NCI-H460 (cell line): ENCODE measurements at places on chromosomes 3 and 15. TPM values are rescaled to one million over a fixed set of nuclear protein-coding genes. Genes with fewer than 3 reads are reported as not detected.

ERICH6 gene
- not detected in 2 replicates for total RNA-seq

DNA sequence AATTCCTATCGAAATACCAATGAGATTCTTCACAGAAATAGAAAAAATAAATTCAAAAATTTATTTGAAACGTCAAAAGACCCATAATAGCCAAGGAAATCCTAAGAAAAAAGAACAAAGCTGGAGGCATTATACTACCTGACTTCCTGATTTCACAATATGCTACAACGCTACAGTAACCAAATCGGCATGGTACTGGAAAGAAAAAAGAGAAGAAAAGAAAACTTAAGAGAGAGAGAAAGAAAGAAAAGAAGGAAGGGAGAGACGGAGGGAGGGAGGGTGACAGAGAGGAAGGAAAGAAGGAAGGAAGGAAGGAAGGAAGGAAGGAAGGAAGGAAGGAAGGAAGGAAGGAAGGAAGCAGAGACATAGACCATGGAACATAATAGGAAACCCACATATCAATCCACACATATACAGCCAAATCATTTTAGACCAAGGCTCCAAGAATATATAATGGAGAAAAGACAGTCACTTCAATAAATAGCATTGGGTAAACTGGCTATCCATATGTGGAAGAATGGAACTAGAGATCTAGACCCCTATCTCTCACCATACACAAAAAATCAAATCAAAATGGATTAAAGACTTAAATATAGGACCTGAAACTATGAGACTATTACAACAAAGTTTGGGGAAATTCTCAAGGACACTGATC lies 118.6 kb upstream of the CNTN4 start:
- DNase-seq: no peak

CELSR3 gene
- total RNA-seq: 0.79 and 1.4 TPM in 2 replicates

GMPPB gene
- 7.8 and 8.7 TPM in 2 replicates for total RNA-seq

DNA sequence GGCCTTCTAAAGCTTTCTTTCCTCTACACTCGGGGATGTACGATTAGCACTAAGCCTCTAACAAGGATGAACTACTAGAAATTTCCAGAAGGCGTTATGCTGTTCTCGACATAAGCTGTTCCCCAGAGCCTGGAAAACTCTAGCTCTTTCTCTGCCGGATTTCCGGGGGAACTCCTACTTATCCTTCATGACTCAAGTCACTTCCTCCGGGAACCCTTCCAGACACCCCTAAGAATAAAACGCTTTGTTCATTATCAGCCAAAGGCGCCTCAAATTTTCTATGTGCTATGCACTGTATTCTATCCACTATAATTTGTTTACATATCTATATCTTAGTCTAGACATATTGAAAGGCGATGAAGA lies 455 bp upstream of the SNAP23 start:
- DNase-seq: peak; percentile 33

DNA sequence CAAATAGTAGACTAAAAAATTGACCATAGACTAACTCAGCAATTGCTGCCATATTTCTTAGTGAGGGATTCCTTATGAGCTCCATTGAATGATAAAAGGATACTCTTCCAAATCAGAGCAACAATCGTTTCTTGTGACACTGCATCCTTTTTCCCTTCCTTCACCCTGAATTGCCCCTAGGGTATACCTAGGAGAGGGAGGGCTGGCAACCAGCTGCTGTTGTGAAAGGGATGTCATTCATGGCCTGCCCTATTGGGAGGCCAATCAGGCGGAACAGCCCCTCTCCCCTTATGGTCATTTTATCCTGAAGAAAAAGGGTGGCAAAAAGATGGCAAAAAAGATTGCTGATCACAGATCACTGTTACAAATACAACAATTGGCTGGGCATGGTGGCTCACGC lies 26.3 kb downstream of the B3GNT5 start:
- DNase-seq: no peak

DNA sequence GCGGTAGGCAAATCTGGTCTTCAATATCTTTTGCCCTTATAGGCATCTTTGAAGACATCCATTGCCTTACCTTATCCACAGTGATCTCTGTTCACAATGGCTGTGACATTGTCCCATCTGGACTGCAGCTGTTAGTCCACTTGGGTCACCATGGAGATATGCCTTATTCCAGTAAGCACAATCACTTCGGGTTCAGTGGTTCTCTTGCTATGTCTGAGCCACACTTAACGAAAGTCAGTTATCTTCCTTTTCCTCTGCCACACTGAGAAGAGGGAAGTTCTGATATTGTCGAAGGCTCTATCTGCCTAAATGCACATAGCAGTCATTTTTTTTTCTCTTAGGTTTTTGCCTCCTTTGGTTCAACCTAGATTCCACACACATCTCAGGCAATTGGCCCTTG lies 119.0 kb upstream of the SATB1 start:
- no peak for DNase-seq

DNA sequence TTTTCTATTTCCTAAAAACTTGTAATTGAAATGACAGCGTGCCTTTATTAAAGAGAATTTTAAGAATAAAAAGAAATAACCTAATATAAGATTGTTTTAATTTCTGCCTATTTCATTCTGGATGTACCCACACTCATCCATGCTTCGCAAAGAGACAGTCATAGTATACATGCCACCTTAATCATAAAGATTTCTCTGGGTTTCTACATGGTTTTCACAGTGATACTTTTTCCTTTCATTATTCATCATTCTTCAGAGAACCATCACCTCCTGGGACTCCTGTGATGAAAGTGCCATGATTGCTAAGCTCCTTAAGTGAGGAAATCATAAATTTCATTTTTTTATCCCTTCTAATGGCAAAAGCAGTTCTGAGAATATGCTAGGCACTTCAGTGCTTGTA lies 4.3 kb upstream of the CCR8 start:
- no peak for DNase-seq

GCSAM gene
- not detected in 2 replicates for total RNA-seq
